Tibial nerve (tissue), 4 donors: ENCODE measurements at places on chromosomes 13 and 19. TPM values are rescaled to one million over a fixed set of nuclear protein-coding genes. Genes with fewer than 3 reads are reported as not detected.

DNA sequence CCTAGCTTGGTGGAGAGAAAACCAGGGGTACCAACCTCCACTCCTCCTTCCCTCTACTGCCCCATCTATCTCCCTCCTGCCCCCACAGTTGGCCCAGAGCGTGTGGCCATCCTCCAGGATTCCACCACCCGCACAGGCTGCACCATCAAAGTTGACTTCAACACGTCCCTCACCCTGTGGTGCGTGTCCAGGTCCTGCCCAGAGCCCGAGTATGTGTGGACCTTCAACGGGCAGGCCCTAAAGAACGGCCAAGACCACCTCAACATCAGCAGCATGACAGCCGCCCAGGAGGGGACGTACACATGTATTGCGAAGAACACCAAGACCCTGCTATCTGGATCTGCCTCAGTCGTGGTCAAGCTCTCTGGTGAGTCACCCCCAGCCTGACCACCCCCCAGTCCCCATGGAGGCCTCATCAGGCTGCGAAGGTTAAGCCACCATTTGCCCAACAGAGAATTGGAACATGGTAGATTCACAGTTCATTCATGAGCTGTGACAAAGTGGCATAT is 6.6 kb downstream of the CEACAM16 start:
- no peak for DNase-seq

The TMPRSS9 gene
- total RNA-seq, result not detected

The RNF17 gene
- not detected for total RNA-seq

DNA sequence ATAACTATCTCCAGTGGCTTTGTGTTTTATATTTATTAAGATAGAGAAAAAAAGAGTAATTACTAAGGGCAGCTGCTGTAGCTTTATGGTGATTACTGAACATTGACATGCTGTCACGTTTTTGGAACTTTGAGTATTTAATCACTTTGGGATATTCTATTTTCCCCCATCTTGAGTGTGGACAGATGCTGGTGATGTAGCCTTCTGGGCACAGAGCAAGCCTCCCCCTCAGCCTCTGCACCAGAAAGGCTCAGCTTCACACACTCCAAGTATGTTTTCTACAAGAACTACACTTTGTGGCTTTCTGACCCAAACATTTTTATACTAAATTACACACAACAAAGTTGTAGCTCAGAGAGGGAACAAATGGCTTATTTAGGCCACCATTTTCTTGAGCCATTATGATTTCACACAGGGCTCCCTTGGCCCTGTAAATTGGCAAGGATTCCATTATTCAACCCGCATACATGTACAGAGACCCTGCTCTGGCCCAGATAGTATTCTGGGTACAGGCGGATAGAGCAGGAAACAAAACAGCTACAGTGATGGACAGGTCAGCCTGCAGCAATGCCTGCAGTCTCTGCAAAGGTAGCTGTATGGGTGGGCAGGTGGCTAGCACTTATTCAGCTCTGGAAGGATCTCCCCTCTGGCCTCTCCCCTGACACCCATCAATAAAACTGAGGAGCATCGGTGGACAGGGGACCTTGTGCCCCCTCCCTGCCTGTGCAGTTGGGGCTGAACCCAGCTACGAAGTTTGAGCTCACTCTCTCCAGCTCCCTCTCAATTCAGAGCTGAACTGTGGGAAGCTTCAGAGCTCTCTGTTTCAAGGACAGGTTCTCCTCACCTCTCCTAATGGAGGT is 1.3 kb downstream of the ALOX5AP start:
- no peak for DNase-seq

DNA sequence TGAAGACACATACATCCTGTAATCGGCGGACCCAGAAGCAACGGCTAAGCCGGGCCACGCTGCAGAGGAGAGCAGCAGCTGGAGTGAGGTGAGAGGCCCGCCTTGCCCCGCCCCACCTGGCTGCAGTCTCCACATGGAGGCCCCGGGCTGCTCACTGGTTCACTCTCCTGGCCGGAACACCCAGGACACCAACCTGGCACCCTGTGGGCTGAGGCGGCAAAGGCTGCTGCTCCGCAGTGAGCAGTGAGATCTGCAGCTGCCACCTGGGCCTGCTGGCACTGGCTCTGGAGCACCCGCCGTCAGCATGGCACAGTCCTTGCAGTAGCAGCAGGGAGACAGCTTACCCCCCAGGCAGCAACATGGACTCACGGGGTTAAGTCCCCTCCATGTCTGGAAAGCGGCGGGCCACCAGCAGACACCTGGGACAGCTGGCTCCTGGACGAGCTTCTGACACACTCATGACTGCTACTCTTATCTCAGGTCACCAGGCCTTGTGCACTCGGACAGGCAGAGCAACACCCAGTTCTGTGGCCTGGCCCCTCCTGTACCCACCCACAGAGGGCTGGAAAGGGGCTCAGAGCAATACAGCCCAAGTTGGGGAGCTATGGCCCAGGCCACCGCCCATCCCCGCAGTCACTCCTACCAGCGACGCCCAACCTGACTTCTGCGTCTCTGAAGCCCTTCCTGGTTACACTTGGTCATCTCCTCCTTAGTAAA is 13.2 kb upstream of the KPTN start:
- DNase-seq, result no peak

The ZNF723 gene
- not detected for total RNA-seq

DNA sequence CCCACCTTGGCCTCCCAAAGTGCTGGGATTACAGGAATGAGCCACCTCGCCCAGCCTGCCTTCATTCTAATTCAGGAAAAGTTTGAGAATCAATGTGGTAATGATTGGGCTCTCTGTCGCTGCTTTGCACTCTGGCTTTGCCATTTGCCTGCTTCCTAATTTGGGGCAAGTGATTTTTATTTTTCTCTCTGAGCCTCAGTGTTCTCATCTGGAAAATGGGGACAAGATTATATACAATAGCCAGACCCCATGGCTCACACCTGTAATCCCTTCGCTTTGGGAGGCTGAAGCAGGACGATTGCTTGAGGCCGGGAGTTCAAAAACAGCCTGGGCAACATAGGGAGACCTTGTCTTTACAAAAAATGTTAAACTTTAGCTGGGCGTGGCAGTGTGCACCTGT is 3.8 kb downstream of the RYR1 start:
- DNase-seq, result no peak

GRCh38 chr13:65907666-65908525 is 1322.2 kb downstream of the PCDH9 start:
- DNase-seq, result no peak

DNA sequence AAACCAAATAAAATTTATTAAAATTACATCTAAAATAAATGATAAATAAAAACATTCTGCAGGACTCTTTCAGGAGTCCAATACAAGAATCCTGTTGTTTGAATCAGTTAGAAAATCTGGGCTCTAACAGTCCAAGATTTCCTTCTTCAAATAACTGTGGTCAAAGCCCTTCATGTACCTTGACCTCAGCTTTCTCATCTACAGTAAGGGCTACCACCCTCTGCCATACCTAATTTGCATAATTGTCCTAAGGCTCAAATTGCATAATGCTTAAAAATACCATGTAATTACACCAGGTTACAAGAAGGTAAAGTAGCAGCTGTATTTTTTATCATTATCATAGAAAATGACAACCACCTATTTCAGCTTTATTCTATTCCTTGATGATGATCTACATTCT is 54.3 kb downstream of the XPO4 start:
- no peak for DNase-seq

DNA sequence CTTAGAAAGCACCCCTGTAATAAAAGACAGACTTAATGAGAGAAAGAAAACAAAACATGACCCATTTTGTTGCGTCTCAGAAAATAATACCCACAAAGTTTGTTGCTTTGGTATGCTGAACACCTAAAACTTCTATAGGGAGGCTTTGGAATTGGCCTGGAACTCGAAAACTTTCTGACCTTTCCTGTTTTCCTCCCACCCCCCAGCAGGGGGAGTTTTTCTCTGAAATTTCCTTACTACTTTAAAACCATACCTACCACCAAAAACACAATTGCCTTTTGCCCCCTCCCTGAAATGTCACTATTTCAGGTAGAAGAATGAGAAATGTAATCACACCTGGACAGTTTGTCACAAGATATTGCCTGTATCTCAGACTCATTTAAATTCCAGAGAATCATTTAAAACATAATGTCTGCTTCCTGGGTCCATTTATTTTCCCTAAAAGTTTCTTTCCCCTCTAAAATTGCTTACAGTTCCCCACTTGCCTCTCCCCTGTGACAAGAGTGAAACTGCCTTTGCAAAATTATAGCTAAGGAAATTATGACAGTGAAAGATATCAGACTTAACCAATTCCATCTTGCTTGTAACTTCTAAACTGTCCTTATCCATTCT is 2700.2 kb downstream of the PCDH9 start:
- no peak for DNase-seq

The ZNF460 gene
- total RNA-seq, result 90.6 TPM

- DNase-seq, result no peak
Observed at GRCh38 chr19:40521276-40521675, 54.5 kb downstream of the SPTBN4 start.

DNA sequence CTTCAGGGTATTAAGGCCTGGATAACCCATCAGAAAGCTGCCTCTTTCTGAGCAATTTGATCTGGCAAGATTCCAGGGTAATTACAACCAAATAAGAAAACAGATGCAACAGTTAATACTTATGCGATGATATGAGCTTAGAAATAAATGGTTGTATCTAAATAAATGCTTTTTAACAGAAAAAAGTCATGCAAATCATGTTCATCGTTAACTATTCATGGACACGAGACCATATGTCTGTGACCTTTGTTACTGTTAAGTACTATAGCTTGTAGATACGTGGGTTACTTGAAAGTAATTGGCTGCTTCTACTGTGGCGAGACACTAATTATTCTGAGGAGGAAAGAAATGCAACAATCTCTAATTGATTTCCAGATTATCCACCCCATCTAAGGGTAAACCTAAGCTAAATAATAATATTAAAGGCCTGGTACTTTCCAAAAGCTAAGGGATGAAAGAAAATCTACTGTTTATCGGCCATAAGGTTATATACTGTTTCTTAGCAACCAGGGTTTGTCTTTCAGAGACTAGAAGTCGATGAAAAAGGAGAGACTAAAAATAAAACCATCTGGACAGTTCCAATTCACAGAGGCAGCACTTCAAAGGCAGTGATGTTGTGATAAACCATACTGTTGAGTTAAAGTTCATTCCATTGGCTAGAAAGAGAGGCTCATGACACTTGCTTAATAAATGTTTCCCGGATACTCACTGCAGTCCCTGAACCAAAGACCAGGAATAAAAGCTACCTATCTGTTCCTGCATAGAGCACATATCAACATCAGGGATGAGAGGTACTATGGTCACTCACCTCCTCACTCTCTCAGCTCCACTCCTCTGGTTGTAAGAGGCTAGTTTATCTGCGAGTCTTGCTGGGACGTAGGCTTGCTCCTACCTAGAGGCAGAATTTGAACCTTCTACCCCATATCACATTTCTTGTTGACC is 1.5 kb downstream of the EPSTI1 start:
- no peak for DNase-seq

- no peak for DNase-seq
Observed at GRCh38 chr19:31397308-31397707, 48.1 kb upstream of the TSHZ3 start.

The NAPSA gene
- not detected for total RNA-seq

- no peak for DNase-seq
Observed at GRCh38 chr13:80894917-80895316, 554.0 kb upstream of the SPRY2 start.

GRCh38 chr19:16376649-16377048 is 52.0 kb downstream of the KLF2 start:
- DNase-seq, result no peak

DNA sequence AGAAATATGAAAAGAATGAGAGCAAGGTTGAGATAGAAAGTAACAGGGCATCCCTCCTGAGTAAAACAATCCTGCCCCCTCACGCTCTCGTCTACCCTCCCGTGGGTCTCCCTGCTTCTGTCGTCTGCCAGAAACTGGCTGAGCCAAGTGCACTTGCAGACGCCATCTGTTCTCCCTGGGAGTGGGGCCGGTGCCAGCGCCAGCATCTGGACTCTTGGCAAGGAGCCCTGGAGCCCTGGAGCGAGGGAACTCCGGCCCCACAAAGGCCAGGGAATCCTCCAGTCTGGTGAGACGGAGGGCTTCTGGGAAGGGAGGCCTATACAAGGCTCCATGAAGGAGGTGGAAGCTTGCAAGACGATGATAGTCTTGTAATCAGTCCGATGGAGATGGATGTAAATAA is 2.3 kb upstream of the TMEM91 start:
- DNase-seq, result peak; percentile 65

- no peak for DNase-seq
Observed at GRCh38 chr19:271856-272255, 19.3 kb downstream of the PLPP2 start.

GRCh38 chr19:10001899-10002298 is 8.4 kb downstream of the COL5A3 start:
- DNase-seq, result no peak

GRCh38 chr19:55552206-55552605 is 6.9 kb upstream of the SBK3 start:
- no peak for DNase-seq

GRCh38 chr19:6011206-6011605 is 33.3 kb upstream of the RANBP3 start:
- no peak for DNase-seq

The IGFL2 gene
- not detected for total RNA-seq

DNA sequence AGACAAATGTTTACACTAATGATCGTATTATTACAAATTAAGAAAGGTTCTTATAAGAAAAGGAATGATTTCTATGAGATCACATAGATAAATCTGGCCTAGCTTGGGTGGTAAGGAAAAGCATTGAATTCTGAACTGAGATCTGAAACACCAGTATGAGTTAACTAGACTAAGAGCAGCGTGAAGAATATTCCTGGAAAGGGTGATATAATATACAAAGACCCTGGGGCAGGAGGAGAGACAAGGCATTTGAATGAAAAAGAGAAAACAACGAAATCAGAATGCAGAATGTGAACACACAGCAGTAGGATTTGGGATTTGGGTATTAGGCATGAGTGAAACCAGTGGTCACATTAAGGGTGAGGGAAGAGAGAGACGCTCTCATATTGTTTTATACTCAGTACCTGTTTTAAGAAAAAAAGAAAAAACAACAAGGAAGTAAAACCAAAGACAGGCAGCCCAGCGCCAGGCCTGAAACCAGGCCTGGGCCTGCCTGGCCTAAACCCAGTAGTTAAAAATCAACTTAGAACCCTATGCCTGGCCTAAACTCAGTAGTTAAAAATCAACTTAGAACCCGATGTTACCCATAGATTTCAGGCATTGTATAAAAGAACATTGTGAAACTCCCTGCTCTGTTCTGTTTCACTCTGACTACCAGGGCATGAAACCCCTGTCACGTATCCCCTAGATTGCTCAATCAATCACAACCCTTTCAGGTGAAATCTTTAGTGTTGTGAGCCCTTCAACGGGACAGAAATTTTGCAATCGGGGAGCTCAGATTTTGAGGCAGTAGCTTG is 287.1 kb downstream of the ITGBL1 start:
- DNase-seq, result no peak

- DNase-seq, result no peak
Observed at GRCh38 chr13:105948143-105948542, 587.3 kb downstream of the EFNB2 start.

DNA sequence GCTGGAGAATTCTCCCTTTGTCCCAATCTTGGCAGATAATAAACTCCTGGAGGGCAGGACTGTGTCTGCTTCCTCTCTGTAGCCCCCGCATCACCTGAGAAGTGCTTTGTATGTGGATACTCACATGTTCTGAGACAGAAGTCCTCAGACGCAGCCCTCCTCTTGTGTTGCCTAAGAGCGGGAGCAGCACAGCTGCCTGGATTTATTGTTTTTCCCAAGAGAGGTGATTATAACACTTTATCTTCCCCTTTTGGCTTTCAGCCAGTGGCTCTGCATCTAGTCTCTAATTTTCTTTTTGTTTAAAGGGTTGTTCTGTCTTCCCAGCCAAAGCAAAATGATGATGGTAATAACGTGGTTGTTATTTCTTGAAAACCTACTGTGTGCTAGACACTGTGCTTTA is 36.1 kb downstream of the OLFM4 start:
- peak; percentile 49 for DNase-seq
